Stimulated activated CD4-positive, alpha-beta T cell treated with anti-CD3 and anti-CD28 coated beads, TNF-alpha, amount 100 ng/mL, for 24 hours (primary cell): ENCODE measurements at places on chromosomes 2 and 18.
A peak's percentile ranks its signal among the peaks of the same experiment; 100 is the strongest.

GRCh38 chr2:58019229-58019628, 27.4 kb upstream of the VRK2 start:
- no peak for DNase-seq

DNA sequence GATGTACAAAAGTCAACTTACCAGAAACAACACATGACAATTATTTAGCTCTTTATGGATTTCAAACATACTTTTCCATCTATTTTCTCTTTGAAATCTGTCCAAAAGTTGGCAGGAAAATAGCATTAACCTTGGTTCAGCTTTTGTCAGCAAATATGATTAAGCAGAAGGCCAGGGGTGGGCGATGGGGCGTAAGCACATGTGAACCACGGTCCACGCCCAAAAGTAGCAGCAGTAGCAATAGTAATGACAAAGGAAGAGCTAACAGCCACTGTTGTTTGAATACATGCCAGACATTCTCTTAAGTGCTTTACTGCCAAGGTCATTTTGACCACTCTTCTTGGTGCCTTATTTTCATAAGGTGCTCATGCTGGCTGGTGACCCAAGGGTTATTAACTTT, 73.5 kb downstream of the ANTXR1 start:
- no peak for DNase-seq

GRCh38 chr2:217061916-217062505, 202.1 kb upstream of the TNP1 start:
- no peak for DNase-seq

DNA sequence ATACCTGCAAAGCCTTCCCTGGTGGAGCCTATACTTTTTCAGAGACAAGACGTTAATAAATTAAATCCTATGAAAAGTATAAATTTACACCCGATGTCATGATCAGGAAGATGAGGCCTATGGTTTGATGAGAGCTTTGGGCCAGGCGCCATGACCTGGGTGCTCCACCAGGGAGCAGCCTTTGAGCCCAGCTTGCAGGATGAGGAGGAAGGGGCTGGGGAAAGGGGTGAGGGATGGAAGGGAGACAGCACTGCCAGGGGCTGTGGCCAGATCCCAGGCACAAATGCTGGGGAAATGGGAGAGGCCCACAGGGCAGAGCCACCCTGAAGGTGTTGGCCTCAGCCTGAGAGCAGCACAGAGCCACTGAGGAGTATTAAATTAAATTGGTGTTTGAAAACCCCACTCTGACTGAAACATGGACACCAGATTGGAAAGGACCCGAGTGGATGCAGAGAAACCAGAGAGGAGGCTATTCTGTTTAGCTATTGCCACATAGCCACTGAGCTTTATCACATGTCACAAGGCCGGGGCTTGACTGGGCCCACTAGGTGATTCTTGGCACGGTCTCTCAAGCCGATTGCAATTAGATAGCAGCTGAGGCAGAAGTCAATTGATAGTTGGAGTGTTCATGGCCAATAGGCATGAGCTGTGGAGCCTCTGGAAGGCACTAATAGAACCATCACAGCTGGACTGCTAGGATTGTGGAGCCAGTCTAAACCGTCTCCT, 9.6 kb upstream of the FAHD2A start:
- DNase-seq: no peak

- DNase-seq: no peak
Observed at GRCh38 chr2:105087273-105087672, 49.4 kb downstream of the MRPS9 start.

GRCh38 chr18:77560341-77560992, 310.8 kb downstream of the GALR1 start:
- no peak for DNase-seq

GRCh38 chr2:136247204-136247950, 129.4 kb upstream of the CXCR4 start:
- DNase-seq: peak; percentile 48

- no peak for DNase-seq
Observed at GRCh38 chr18:22822024-22822423, 111.1 kb upstream of the RBBP8 start.

- DNase-seq: no peak
Observed at GRCh38 chr18:63975628-63976027, 5.7 kb downstream of the SERPINB8 start.

GRCh38 chr2:191291471-191291870, 46.3 kb downstream of the MYO1B start:
- DNase-seq: no peak

DNA sequence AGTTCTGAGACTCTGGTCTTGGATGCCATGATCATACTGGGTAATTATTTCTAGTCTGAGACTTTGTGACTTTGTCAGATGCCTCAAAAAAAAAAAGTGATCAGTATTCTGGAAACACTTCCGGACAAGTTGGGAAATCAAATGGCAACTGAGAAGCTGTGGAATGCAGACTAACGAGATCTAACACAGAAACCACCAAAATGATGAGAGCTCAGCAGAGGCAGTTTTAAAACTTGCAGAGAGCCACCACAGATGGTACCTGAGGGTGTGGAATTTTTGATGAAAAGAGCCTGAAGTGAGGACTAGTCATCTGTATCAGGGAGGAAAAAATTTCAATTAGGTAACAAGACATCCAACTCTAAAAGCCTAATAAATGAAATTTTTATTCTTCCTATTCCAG, 5.5 kb upstream of the GPR75 start:
- no peak for DNase-seq

- no peak for DNase-seq
Observed at GRCh38 chr2:159998961-159999360, 63.5 kb downstream of the PLA2R1 start.

DNA sequence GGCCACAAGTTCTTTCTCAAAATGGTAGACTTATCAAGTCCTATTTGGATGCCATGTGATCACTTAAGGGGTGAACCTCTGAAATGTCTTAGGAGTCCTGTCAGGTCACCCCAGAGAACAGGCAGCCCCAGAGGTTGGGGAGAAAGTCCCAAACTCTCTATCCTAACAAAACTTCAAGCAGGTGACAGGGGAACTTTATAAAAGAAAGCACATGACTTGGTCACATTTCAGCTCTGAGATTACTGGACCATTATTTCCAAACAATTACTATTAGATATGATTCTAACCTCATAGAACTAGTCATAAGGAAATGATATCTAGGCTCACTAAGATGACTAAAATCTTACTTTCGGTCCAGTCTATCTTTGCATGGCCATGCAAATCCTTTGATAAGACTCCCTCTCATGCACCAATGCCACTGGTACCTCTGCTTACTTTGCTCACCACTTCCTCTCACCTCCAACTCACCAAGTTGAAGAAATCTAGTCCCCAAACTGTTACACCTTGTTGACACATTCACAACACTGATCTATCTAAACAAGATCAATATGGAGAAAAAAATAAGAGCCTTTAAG, 107.0 kb downstream of the GALNT14 start:
- DNase-seq: no peak

GRCh38 chr2:70982971-70983370, 4.5 kb downstream of the ANKRD53 start:
- DNase-seq: no peak

DNA sequence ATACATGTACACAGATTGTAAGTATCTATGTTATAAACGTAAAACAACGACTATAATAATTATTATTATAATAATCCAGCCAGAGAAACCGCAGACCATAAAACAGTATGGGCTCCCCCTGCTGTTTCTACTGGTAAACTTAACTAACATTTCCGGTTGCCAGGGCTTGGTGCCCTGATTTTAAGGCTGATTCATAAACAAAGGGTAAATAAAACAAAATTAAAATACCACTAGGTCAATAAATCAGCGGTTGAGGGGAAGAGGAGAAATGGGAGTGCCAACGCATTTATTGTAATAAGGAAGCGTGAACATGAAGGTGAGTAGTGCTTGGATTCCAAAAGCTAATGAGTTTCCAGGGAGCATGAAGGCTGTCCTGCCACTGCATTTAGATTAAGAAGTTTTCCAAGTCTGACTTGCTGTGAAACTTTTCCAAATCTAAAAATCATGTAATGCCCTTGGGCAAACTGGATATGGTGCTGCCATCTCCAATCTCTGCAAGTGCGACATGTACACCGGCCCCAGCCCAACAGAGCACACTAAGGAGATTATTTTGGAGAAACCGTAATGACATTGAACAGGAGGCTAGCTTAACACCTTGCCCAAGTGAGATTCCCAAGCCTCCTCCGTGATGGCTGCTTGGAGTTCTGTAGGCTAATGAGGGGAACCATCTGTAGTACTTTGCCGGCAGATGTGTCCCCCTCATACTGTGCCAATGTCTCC, 50.7 kb upstream of the HNRNPA3 start:
- DNase-seq: no peak

GRCh38 chr18:49591775-49592174, 29.9 kb downstream of the LIPG start:
- no peak for DNase-seq

GRCh38 chr2:226184940-226185615, 614.5 kb downstream of the IRS1 start:
- no peak for DNase-seq

DNA sequence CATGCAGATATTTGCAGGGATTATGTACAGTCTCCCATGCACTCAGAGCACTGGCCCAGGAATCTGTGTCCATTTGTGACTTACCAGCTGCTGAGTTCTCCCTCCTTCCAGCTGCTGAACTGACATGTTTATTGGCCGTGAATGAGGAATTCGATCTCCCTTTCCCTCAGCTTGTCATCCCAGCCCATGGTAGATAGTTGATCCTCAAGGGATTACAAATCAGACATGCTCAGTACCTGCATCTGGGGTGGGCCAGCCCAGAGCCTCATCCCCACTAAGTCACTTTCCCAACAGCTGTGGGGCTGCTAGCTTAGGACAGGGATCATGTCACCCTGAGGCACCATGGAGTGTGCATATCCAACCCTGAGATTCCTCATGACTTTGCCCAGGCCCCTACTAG, 1284.9 kb upstream of the LRRTM1 start:
- no peak for DNase-seq

GRCh38 chr2:163347982-163348856, 387.6 kb downstream of the FIGN start:
- DNase-seq: no peak

DNA sequence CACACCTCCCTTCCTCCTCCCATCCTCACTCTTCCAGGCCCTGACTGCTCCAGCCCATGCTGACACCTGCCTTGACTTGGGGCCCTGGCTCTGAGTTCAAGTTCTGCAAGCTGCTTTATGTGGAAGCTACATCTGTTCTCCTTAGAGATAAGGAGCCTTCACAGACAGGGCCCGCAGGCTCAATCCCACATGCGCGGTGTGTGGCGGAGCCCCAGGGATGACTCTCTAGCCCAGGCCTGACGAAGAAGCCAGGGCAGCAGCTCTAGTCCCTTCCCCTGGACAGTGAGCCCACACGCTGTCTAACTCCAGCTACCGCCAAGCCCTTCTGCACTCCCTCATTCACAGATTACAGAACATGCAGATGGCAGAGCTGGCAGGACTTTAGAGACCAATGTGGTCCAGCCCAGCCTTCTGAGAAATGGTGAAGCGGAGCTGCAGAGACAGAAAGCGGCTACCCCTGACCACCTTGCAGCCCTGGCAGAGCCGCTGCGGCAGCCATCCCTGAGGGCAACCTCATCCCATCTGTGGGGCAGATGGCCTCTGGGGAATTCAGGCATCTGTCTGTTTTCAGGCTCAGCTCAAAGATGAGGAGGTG, 304.3 kb downstream of the CELF4 start:
- no peak for DNase-seq

- peak; percentile 27 for DNase-seq
Observed at GRCh38 chr2:169828141-169828811, 1.0 kb downstream of the UBR3 start.

- no peak for DNase-seq
Observed at GRCh38 chr2:39875914-39876267, 96.8 kb upstream of the THUMPD2 start.

DNA sequence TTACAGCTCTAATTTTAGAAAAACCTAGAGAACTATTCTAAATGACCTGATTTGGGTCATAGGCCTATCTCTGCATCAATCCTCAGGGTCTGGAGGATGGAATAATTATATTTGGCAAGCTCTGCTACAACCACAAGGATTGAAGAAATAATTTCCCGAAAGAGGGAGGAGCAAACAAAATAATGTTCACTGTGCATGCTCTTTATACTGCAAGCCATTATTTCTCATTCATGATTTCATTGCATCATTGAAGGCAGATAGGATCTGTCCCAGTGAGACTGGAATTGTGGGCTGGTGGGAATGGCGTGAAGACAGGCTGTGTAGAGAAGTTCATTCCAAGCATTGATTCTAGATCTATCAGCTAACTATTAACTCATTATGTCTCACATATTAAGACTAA, 12.7 kb upstream of the MAPRE2 start:
- DNase-seq: no peak

DNA sequence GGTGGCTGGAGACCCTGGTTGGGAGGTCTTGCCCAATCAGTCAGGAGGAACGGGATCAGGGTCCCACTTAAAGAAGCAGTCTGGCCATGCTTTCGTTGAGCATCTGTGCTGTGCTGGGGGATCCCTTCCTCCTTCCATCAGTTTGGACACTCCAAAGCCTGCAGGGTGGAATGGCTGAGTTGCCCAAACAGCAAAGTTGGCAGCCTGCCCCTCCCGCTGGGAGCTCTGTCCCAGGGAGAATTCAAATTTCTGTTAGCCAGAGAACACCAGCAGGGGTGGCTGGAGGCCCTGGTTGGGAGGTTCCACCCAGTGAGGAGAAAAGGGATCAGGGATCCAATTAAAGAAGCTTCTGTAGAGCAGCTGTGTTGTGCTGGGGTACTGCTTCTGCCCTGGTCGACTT, 96.9 kb upstream of the CTAGE1 start:
- no peak for DNase-seq

DNA sequence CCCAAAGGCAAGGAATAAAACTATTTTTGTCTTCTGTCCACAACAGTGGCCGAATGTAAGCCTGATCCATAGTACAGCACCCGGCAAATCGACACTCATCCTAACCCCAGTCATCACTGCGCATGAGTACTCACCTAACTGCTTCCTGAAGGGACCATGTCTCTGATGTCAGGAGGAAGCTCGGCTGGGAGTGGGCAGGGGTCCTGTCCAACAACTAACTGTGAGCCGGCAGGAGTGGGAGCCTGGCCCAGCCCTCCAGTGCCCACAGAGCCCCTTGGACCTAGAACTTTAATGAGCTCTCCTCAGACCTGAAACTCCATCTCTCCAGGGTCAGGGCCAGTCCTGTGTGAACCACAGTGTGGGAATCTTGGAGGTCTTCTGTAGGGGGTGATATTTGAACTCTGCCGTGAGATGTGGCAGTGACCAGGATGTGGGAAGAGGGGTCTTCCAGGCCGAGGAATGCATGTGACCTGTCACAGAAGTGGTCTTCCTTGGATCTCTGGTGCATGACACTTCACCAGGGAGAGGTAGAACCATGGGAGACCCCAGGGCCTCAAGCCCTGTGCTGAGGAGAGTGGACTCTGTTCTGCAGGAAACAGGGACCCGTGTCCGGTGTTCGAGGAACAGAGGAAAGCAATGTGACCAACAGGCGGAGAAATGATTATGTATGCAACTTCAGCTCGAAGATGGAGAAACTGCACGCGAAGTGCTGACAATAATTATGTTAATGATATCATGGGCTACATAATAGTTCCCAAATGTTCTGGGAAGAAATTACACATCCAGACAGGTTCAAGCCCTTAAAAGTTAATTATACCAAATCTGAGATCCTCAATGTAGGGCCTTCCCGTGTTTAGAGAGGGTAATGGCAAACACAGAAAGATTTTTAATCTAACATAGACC, 240.1 kb upstream of the HDAC4 start:
- no peak for DNase-seq

GRCh38 chr2:112699984-112700667, 20.7 kb upstream of the NT5DC4 start:
- no peak for DNase-seq

- no peak for DNase-seq
Observed at GRCh38 chr2:216051350-216051749, 30.3 kb downstream of the PECR start.

GRCh38 chr2:58146707-58147106, 94.4 kb downstream of the FANCL start:
- no peak for DNase-seq
